ENCODE measurements at places on chromosomes 13 and 19.

- no peak for DNase-seq
These were observed 3.9 kb upstream of the PCDH17 start for GRCh38 chr13:57627663-57628062.

DNA sequence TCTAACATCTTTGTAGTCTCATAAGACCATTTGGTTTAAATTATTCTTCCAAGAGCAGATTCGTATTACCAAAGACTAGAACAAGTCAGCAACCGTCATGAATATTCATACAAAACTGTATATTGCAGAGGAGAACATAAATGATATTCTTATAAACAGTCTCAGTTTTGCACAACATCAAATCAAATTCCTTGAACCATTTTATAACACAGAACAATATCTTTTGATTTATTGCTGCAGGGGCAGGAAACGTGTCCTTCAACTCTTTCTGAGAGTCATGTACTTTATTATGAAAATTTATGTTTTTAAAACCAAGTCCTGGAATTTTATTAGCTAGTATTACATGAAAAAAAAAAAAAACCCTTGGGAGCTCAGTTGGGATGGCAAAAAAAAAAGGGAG, 26.2 kb downstream of the SIGLECL1 start:
- no peak for DNase-seq

GRCh38 chr19:6987850-6988249, 33.4 kb downstream of the MBD3L2B start:
- no peak for DNase-seq

- no peak for DNase-seq
These were observed 370.8 kb downstream of the MYO16 start for GRCh38 chr13:109000207-109000606.

- DNase-seq = no peak
These were observed 24.5 kb upstream of the SOX1 start for GRCh38 chr13:112042496-112042895.

DNA sequence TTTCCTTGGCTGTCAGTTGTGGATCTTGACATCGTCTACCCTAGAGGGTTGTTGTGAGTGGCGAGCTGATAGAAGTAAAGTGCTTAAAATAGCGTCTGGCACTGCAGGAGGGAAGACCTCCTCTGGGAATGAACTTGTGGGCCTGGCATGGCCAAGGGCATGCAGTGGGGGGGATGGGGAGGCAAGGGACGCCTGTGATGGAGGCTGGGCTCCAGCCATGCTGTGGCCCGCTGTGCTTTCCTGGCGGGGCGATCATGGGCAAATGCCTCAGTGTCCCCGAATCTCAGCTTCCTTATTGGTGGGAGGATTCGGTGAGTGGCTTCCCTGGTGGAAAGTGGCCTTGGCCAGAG, 10.7 kb downstream of the CARM1 start:
- DNase-seq = no peak

- DNase-seq = no peak
These were observed 1.2 kb downstream of the CGB7 start for GRCh38 chr19:49056101-49056901.

GRCh38 chr13:49304763-49305700, 57.3 kb downstream of the CDADC1 start:
- DNase-seq = no peak

- DNase-seq = no peak
These were observed 15.4 kb upstream of the KPTN start for GRCh38 chr19:47499371-47499770.

DNA sequence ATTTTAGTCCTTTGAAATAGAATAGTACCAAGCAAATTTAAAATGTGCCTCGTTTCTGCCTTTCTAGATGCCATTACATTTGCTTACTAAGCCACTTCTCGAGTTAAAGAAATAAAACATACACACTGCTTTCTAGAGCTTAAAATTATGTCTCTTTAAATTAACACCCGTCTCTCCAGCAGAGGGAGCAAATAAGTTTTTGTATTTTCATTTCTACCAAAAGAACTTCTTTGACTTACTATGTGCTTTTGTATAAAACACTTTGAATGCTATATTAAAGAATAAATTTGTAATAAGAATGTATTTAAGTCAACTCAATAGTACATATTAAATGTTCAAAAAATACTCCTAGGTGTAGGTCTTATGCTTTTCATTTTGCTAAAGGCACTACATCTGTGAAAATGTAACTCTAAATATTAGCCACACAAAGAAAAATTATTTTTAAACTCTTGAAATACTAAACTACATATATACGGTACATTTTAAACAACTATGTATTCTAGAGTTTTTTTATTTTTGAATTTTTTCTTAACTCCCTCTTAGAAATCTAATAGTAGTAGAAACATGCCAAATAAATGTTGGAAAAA, 269.3 kb upstream of the MIR17HG start:
- DNase-seq = no peak

Measured in NCI-H2107 (cell line).